ENCODE measurements at places on chromosomes 11 and 22.

- no peak for DNase-seq
Observed at GRCh38 chr22:29090039-29090438, 17.2 kb downstream of the KREMEN1 start.

DNA sequence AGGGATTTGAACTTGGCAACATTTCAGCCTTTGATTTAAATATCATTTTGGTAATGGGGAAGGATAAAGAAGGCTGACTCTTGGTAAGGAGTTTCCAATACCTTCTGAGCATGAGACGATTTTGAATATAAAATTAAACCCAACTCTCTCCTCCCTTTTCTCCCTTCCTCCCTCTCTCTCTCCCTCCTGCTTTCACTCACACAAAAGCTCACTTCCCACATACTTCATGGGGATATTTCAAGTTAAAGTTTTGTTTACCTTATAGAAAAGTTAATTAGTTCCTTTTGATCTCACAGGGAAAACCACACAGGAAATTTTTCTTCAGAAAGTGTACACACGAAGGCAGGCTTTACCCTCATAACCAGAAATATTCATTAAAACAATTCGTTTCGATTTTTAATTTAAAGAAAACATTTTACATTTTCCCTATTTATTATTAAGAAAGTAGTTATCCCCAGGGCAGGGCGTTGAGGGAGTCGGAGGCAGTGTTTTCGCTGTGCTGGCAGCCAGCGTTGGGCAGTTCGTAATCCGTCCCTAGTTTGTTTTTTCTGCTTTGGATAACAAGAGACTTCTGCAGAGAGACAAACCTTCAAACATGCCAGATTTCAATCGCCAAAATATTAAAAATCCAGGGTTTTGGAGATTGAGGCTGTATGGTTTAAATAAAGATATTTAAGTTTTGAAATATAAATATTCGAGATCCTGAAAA is 25.3 kb upstream of the ALX4 start:
- DNase-seq = no peak

- DNase-seq = no peak
Observed at GRCh38 chr11:69076129-69076791, 27.5 kb downstream of the TPCN2 start.

- no peak for DNase-seq
Observed at GRCh38 chr22:38415561-38416321, 39.3 kb downstream of the KCNJ4 start.

DNA sequence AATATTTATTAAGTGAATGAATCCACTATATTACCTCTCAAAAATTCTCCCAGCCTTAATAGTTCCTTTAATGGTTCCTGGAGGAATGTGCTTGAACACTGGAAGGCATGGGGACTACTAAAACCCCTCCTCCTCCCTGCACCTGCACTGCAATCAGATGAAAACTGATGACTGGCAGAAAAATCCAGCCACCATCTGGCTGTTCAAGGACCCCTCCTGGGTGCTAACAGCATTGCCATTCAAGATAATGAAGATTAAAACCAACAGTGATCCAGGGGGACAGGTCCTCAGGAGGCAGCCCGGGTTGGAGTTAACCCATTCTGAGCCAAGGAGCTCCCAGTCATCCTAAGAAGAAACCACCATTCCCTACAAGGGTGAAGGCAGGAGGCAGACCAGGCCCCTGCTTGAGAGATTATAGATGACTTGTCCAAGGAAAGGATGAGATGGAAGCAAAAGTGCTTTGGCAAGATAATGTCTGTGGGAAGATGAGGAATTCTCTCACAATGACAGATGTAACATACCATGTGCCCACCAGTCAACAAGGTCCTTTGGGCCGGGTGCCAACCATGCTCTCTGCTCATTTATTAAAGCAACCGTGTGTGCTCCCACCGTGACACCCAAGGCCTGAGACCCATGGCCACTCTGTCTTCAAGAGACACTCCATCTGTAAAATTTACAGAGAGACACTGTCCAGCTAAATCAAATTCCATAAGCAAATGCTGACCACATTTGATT is 90.6 kb downstream of the LARGE1 start:
- no peak for DNase-seq

- no peak for DNase-seq
Observed at GRCh38 chr11:78351979-78352841, 65.4 kb downstream of the GAB2 start.

GRCh38 chr22:22697377-22698117 is 53.1 kb downstream of the GGTLC2 start:
- DNase-seq = no peak

DNA sequence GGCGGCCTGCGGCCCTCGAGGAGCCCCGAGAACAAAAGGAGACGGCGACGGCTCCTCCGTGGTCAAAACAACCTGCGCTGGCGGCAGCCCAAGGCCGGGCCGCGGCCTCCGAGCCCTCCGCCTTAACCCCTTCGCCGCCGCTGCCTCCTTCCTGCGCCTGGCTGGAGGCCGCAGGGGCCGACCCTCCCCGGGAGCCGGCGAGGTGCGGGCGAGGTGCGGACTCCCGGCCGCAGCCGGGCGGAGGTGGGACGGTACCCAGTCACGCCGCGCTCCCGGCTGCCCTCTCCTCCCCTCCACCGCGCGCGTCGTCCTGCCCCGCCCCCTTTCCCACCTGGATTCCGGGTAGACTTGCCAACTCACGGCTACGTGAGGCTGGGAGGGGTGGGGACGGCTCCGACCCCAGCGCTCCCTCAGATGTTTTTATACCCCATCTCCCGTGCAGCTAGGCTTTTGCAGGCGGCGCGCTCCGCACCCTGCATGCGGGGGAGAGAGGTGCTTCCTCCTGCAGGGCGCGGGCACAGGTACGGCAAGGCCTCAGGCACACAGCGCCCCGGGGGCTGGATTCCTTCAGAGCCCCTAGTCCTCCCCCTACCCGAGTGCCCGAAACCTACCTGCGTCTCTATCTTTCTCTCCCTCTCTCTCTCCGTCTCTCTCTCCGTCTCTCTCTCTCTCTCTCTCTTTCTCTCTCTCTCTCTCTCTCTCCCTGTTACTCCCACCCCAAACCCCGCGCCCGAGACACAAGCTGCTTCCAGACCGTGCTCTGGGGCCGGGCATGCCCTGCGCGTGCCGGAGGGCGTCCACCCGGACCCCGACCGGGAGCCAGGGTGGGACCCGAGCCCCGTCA is 2.0 kb downstream of the PDGFB start:
- no peak for DNase-seq

- DNase-seq = no peak
Observed at GRCh38 chr22:48947636-48948035, 880.0 kb downstream of the BRD1 start.

- DNase-seq = no peak
Observed at GRCh38 chr11:69636512-69637197, 4.3 kb upstream of the CCND1 start.

DNA sequence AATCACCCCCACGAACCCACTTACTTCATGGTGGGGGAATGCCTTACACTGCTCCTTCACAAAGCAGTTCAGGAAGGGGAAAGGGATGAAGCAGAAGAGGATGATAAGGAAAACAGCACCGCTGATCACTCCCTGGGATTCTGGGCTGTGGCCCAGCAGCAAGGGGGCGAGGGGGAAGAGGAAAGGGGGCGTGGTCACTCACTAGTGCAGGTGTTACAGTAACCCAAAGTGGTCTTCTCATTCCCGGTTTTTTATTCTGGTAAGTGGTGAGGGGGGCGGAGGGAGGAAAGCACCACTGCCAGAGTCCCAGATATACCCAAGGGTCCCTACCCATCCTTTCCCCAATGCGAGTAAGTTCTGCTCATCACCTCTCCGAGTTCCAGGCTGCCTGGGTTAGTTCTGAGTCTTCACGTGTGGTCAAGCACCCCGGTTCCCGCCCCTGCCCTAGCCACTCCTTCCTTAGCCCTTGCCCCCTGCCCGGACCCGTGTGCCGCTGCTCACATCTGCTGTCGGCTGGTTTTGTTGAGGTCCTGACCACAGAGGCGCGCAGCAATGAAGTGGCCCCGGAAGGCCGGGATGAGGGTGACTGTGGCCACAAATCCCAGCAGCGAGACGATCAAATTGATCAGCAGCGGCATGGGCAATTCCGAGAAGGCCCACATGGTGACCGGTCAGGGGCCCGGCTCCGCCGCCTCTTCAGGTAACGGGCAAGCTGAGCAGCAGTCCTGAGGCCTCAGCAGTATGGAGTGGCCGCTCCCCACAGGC is 477 bp downstream of the DPAGT1 start:
- no peak for DNase-seq

DNA sequence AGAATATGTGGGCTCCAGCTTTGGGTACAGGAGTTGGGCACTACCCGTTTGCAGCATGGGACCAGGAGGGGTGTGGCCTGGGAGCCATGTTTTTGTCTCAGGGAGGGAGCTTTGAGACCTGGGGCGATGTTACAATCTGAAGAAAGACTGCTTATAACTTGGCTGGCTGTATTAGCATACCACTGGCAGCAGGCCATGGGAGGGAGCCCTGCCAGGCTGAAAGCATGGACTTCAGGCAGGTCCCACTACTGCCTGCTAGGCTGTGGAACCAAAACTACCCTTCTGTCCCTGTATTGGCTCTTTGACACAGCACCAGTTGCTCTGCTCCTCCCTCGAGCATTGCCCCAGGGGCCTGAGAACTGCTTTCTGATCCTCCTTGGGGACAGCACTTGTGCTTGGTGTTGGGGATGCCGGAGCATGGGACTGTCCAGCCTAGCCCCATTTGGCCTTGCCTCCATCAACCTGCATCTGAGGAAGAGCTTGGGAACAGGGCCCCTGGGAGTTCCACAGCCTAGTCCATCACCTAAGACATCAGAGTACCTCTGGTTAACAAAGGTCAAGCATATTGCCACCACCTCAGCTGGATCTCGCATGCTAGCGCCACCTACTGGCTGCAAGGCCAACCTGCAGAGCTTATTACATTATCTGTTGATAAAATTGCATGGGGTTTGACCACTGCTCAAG is 217.4 kb downstream of the SBF2 start:
- no peak for DNase-seq

DNA sequence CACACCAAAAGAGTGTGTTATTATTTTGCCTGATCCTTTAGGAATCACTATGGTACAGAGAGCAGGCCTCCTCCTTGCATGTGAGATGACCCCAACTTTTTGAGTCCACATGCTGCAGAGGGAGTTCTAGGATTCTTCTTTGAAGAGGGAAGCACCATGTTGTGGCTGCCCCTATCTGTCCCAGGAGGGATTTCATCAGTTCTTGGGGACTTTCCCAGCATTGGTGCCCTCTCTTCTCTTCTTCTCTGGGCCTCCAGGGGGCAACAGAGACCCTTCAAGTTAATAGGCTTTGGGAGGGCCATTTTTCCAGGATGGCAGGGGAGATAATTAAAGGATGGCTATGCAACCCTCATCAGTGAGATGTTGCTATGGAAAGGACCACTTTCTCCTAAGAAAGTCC is 3.6 kb downstream of the MMP1 start:
- DNase-seq = no peak

DNA sequence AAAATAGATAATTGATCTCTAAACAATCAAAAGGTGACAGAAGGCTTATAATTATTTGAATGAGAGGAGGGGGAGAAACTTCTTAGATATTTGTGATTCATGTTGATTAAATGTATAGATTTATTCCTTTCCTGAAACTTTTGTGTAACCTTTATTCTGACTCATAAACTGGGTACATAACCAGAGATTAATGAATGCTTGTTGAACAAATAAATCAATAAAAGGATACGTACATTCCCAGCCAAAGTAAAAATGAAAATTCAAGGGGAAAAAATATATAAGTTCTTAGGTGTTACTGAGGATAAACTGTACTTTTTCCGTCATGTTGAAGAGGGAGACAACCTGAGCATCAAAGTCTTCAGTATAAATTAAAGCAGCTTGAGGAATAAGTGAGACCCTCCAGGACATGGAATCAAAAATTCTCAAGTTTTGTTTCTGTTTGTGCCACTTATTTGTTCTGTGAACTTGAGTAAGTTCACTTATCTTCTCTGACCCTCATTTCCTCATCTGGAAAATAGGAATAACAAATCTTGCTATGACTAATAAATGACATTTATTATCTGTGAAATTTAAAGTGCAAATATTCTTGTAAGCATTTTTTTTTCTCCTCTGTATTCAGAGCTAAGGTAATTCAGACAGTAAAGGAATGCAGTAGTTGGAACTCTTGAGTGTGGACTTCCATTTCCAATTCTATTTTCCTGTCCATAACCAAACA is 195.4 kb downstream of the METTL15 start:
- no peak for DNase-seq

- DNase-seq = no peak
Observed at GRCh38 chr11:73493956-73494598, 103.8 kb downstream of the FAM168A start.

DNA sequence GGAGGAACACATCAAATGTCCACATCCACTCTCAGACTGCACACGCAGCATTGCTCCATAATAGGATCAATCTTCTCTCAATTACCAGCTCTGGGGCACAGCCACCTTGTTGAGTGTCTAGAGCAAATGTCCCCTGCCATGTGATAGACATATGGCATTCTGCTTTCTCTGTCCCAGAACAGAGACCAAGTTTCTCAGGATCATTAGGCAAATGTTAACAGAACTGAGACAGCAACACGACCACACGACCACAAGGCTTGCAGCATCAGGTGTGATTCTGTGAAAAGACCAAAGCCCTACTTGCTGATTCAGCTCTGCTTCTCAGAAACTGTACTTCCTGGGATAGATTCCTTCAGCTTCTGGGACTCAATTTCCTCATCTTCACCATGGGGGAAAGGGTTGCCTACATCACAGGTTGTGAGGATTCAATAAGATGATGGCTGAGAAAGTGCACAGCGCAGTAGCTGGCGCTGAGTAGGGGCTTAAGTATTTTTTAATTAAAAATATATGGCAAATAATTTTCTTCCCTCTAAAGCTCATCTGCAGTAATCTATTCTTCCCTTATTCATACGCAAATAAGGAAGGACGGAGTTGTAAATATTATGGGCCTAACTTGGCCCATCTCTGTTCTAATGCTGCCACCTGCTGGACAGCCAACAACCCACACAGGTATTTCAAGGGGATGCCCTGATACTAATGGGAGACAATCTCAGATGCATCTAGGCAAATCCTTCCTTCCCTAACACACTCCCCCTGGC is 54.3 kb upstream of the USP47 start:
- no peak for DNase-seq

- no peak for DNase-seq
Observed at GRCh38 chr11:123624974-123625373, 29.4 kb downstream of the SCN3B start.

DNA sequence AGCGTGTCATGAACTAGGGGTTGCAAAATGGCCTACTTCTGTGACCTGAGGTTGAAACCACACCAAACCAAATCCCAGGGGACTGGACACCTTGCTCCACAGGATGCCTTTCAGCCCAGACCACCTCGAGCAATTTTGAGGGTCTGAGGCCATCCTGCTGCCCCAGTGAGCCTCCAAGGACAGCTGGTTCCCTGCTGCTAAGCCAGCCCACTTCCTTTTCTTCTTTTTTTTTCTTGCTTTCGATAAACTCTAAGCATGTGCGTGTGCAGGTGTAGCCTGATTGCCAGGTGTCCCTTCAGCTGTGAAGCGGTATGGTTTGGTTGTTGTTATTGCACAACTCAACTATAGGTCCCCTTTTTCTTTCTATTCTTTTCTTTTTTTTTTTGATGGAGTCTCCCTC is 2.7 kb downstream of the CRYBB1 start:
- DNase-seq = no peak

DNA sequence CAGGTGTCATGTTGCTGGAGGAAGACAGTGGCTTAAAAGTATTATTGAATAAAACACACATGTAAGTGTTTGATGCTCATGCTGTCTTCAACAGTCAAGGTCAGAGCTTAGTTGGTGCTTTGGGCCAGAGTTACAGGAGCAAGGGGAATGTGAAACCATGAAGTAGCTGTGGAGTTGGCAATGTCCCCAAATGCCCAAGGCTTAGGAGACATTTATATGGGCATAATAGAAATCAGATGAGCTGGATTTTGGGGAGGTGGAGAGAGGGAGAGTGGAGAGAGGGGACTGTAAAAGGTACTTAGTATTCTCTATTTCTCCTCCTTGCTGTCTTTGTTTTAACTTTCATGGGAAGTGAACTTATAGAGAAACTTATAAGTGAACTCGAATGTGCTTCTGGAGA is 407.8 kb downstream of the ETS1 start:
- DNase-seq = no peak
